ENCODE measurements at places on chromosomes 4 and X.

DNA sequence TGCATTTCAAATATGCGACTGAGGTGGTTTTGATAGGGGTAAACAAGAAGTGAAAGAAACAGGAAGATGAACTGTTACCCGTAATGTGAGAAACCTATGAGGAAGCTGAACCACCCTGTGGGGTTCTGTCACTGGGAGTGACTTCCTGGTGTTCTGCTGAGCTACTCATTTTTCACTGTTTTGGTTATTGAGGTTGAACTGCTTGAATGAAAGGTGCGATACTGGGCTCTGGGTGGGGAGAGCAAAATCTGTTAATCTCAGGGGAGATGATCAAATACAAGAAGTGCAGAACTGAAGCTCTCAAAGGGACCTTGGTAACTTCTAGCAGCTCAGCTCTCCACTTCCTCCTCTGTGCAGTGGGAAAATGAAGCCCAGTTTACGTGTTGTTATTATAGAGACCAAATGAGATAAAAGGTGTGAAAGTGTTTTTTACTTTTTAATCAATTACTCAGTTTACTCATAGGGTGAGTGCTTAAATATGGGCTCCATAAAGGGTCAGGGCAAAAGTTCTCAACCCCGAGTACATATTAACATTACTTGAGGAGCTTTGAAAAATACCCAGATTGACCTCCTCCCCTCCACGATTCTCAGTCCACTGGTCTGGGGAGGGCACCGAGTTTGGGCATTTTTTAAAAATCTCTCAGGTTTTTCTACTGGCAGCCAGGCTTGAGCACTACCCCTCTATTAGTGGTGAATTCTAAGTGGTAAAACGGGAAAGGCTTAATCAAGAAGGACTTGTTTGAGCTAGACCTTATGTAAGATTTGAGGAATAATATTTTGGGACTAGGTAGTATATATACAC, 66.7 kb downstream of the COQ2 start:
- no peak for DNase-seq

- DNase-seq, result no peak
These were observed 63.2 kb downstream of the JAKMIP1 start for GRCh38 chr4:6137027-6137746.

GRCh38 chr4:177740563-177740962, 298.3 kb upstream of the AGA start:
- no peak for DNase-seq

GRCh38 chr4:108850219-108850649, 87.4 kb upstream of the ETNPPL start:
- DNase-seq, result no peak

DNA sequence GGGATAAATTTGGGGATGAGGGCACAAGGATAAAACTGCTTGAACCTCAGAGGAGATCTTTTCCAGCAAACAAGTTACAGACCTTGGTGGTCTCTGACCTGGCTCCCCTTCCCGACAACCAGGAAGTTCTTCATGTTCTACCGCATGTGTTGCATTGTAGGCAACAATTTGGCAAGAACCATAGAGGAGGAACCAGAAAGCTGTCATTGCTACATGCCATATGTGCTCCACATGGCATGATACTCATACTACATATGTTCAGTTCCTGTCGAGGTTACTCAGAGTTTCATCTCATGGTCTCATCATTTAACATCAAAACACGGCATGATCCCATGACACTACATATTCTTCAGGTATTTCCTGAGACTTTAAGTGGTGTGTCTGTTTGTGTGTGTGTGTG, 235.9 kb downstream of the OR13H1 start:
- no peak for DNase-seq

DNA sequence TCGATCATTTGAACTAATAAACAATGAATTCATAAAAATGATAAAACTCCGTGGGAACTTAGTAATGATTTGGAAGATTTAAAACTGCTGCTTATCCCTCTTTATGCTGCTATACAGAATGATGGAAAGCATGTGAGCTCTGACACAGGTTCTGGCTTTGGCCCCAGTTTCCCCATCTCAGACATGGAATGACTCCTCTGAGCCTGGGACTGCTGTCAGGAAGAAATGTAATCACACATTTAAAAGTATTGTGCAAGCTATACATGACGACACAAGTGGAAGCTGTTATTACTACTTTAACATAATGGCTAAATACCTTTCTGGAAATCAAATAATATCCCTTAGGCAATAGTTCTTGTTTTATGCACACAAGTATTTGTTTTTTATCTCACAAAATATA, 161.7 kb downstream of the DCHS2 start:
- no peak for DNase-seq

GRCh38 chrX:2924151-2924550, 5.0 kb downstream of the ARSD start:
- no peak for DNase-seq

GRCh38 chr4:69830560-69831269, 29.2 kb downstream of the SULT1E1 start:
- no peak for DNase-seq

GRCh38 chr4:64306255-64306565, 103.0 kb downstream of the TECRL start:
- no peak for DNase-seq

GRCh38 chrX:71543316-71543715, 10.4 kb downstream of the OGT start:
- DNase-seq, result no peak

- no peak for DNase-seq
These were observed 111.1 kb downstream of the RTL3 start for GRCh38 chrX:78548012-78548411.

- DNase-seq, result no peak
These were observed 41.5 kb upstream of the ZXDA start for GRCh38 chrX:57951666-57952319.
